ENCODE measurements at places on chromosomes 6 and 20. TPM values are rescaled to one million over a fixed set of nuclear protein-coding genes. Genes with fewer than 3 reads are reported as not detected.

GRCh38 chr20:32336918-32337347, 21.2 kb upstream of the ASXL1 start:
- H3K36me3 ChIP-seq: peaks cover 24% of the 10 kb centered on the region
- no peaks in the 10 kb centered on the region for H3K27me3 ChIP-seq
- no peak overlapping the region for H3K4me3 ChIP-seq
- H3K27ac ChIP-seq: no peak overlapping the region
- peaks cover 17% of the 10 kb centered on the region for H3K4me1 ChIP-seq

- peaks cover 20% of the 10 kb centered on the region for H3K4me1 ChIP-seq
- H3K4me3 ChIP-seq: no peak overlapping the region
- no peak for DNase-seq
- no peak overlapping the region for H3K27ac ChIP-seq
Observed at GRCh38 chr6:139584599-139584998, 210.2 kb upstream of the CITED2 start.

GRCh38 chr6:156885562-156885961, 108.4 kb downstream of the ARID1B start:
- no peaks in the 10 kb centered on the region for H3K27me3 ChIP-seq
- no peak for DNase-seq
- H3K4me3 ChIP-seq: no peak overlapping the region
- H3K4me1 ChIP-seq: peaks cover 76% of the 10 kb centered on the region
- no peaks in the 10 kb centered on the region for H3K36me3 ChIP-seq
- H3K27ac ChIP-seq: no peak overlapping the region

Gene SIGLEC1
- total RNA-seq: 13.7 TPM

DNA sequence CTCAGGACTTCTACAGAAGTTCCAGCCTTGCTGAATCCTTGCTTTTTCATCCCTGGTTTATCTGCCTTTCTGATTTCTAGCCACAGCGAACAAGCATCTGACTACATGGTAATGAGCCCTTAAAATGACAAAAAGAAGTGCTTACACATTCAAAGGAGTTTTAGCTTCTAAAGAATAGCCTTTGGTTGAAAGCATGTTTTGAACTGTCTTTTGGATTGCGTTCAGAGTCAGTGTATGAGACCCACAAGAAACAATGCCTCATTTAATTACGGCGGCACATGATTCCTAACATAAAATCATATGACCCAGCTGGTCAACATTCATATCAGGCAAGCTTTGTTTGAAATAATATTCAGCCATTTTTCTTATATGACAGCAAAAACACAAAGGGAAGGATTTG, 784.2 kb downstream of the KIF16B start:
- H3K36me3 ChIP-seq: no peaks in the 10 kb centered on the region
- no peaks in the 10 kb centered on the region for H3K4me1 ChIP-seq
- no peaks in the 10 kb centered on the region for H3K27me3 ChIP-seq
- no peak overlapping the region for H3K27ac ChIP-seq

- no peak for DNase-seq
- H3K36me3 ChIP-seq: no peaks in the 10 kb centered on the region
- H3K4me3 ChIP-seq: peak overlapping the region; percentile 43
- no peaks in the 10 kb centered on the region for H3K4me1 ChIP-seq
- no peaks in the 10 kb centered on the region for H3K27me3 ChIP-seq
- peak overlapping the region; percentile 16 for H3K27ac ChIP-seq
Observed at GRCh38 chr6:144036835-144037195, 28.8 kb upstream of the PLAGL1 start.

Gene RSPH9
- 0.34 TPM for total RNA-seq

DNA sequence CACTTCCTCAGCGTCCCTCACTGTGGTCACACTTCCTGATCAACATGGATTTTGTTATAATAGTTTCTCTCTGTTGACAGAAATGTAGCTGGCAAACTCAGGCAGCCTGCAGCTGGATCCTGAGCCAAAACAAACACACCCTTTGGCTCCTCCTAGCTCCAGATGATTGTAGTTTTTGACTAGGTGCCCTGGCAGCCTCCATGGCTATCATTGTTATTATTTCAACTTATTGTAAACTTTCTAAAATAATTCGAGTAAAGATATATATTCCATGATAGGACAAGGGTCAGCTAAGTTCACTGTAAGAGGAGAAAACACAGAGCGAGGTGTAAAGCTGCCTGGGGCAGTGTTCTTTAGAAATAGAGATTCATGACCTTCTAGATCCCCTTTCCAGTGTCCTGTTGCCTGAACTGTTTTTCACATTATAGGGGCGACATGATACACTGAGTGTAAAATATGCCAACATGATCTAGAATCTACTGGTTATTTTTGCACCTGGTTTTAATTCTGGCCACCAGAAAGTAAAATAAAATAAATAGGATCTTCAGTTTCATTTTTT, 98.2 kb upstream of the HDGFL1 start:
- no peaks in the 10 kb centered on the region for H3K36me3 ChIP-seq
- no peak overlapping the region for H3K4me3 ChIP-seq
- DNase-seq: no peak

Gene PPIL6
- total RNA-seq: 4.4 TPM

Gene SSTR4
- total RNA-seq: not detected

- H3K4me1 ChIP-seq: no peaks in the 10 kb centered on the region
- DNase-seq: no peak
- H3K4me3 ChIP-seq: no peak overlapping the region
- no peak overlapping the region for H3K27ac ChIP-seq
- no peaks in the 10 kb centered on the region for H3K36me3 ChIP-seq
- H3K27me3 ChIP-seq: no peaks in the 10 kb centered on the region
Observed at GRCh38 chr6:35706468-35706867, 17.8 kb upstream of the FKBP5 start.

DNA sequence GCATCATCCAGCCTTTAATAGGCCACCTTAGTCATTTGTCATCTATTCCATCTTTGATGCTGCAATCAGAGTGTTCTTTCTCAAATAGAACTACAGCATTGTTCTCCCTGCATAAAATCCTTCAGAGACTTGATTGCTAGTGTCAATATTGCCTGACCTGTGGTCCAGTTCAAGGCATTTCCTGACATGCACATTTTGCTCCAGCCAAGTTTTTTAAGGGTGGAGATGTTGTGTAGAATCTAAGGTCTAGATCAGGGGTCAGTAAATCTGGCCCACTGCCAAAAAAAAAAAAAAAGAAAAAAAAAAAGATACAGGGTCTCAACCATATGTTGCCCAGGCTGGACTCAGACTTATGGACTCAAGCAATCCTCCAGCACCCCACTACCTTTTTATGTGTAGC, 354.4 kb downstream of the FRK start:
- no peak for DNase-seq
- no peak overlapping the region for H3K27ac ChIP-seq
- no peak overlapping the region for H3K4me3 ChIP-seq
- no peaks in the 10 kb centered on the region for H3K27me3 ChIP-seq
- no peaks in the 10 kb centered on the region for H3K36me3 ChIP-seq

DNA sequence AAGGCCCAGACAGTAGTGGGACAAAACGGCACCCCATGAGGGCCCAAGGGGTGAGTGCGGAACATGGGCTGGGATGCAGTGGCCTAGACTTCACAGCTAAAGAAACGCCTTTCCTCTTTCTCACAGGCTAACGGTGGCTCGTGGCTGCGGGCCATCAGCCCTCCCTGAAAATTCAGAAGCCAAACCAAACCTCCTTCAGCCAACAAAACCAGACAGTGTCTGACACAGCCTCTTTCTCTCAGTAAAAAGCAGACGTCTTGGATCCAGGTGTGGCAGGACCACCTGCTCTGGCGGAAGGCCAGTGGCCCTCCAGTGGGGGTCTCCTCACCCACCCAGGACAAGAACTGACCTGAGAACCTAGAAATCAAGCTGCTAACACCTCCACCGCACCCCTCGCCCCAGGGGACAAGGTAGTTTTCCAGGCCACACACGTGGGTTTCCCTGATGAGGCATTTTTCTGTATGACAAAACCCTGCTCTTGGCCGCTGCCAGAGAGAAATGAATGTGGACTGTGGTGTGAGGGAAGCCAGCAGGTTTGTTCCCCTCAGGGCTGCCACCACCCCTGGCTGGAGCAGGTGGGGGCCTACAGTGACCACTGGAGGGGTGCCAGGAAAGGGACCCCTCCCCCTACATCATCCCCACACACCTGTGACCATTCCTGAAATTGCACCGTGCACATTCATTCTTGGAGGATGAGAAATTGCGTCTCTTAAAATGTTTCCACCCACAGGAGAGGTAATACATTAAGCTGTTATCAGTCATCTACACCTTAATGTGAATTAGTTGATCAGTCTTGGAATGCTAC, 76.8 kb upstream of the PIM1 start:
- no peaks in the 10 kb centered on the region for H3K27me3 ChIP-seq
- no peak overlapping the region for H3K4me3 ChIP-seq
- H3K27ac ChIP-seq: no peak overlapping the region
- H3K36me3 ChIP-seq: no peaks in the 10 kb centered on the region
- DNase-seq: no peak

Gene MUC21
- total RNA-seq: not detected

Gene GNL1
- 34.3 TPM for total RNA-seq

DNA sequence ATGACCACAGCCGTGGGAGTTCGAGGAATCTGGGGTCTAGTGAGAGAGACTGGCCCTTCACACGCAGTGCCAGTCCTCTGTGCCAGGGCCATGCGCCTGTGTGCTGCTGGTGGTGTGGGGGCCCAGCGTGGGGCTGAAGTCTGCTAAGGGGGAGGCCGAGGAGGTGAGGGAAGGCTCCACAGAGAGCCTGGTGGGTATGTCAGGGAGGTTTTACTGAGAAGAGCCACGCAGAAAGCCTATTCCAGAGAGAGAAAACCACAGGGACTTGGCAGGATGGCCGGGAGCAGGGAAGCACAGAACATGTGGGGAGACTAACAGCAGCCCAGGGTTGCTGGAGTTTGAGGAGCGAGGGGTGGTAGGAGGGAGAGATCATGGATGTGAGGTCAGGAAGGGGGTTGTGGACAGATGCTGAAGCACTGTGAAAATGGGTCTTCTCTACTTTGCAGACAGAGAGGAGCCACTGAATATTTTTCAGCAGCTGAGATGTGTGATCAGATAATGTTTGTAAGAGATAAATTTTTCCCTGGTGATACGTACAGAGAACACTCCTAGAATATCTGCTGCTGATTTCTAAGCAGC, 35.3 kb downstream of the DUSP22 start:
- no peak overlapping the region for H3K4me3 ChIP-seq
- no peaks in the 10 kb centered on the region for H3K36me3 ChIP-seq
- no peak for DNase-seq
- H3K27ac ChIP-seq: no peak overlapping the region
- no peaks in the 10 kb centered on the region for H3K27me3 ChIP-seq

DNA sequence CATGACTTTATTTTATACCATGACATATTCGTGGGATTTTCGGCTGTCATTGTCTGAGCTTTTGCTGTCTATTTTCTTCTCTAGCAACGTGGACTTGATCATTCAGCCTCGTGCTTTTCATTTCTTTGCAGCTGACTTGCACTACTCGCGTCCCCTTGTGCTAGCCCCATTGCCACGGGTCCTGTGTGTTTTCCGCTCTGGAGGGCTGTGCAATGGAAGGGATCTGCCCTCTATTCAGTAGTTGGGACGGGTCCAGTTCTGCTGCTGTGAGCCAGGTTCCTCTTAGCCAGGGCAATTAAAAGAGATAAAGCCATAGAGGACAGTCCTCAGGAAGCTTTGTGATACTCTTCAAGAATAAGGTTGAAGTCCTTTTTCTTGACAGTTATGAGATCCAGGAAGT, 17.6 kb downstream of the NEDD9 start:
- H3K36me3 ChIP-seq: no peaks in the 10 kb centered on the region
- peak overlapping the region; percentile 77 for H3K27ac ChIP-seq
- no peaks in the 10 kb centered on the region for H3K27me3 ChIP-seq

DNA sequence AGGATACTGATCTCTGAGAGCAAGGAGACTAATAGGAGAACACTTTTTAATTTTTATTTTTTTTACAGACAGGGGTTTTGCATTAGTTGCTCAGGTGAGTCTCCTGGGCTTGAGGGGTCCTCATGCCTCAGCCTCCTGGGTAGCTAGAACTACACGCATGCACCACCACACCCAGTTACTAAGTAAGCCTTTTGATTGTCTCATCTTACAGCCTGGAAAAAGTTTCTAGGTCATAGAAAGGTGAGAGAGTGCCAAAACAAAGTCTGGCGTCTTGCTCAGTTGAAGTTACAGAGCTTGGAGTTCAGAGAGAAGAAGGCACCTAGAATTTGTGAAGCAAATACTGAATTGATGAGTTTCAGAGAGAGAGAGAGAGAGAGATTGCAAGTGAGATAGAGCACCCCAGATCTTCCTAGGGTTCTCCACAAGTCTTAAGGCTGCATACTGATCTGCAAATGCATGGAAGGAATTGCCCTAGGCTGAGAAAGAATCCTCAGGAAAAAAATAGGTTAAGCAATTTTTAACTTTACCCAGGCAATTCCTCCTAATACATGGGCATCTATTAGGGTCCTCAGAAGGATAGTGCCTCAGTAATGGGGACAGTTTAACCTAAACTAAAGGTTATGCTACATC, 37.6 kb upstream of the PHIP start:
- H3K27me3 ChIP-seq: no peaks in the 10 kb centered on the region
- no peaks in the 10 kb centered on the region for H3K4me1 ChIP-seq
- no peaks in the 10 kb centered on the region for H3K36me3 ChIP-seq
- DNase-seq: no peak
- H3K27ac ChIP-seq: no peak overlapping the region
- H3K4me3 ChIP-seq: no peak overlapping the region

GRCh38 chr20:11018668-11019170, 344.9 kb upstream of the JAG1 start:
- H3K27ac ChIP-seq: no peak overlapping the region
- H3K4me1 ChIP-seq: no peaks in the 10 kb centered on the region
- no peak for DNase-seq
- H3K27me3 ChIP-seq: no peaks in the 10 kb centered on the region

GRCh38 chr6:139852488-139853140, 478.2 kb upstream of the CITED2 start:
- H3K27ac ChIP-seq: no peak overlapping the region
- DNase-seq: no peak
- peaks cover 17% of the 10 kb centered on the region for H3K4me1 ChIP-seq

Gene CFAP206
- 0.23 TPM for total RNA-seq

Gene LTB
- 1.5 TPM for total RNA-seq

- H3K27ac ChIP-seq: no peak overlapping the region
- DNase-seq: no peak
- H3K4me1 ChIP-seq: peaks cover 14% of the 10 kb centered on the region
Observed at GRCh38 chr6:14447240-14447639, 329.7 kb downstream of the CD83 start.
